HS-27A (cell line): ENCODE measurements at places on chromosomes 7 and 10.

DNA sequence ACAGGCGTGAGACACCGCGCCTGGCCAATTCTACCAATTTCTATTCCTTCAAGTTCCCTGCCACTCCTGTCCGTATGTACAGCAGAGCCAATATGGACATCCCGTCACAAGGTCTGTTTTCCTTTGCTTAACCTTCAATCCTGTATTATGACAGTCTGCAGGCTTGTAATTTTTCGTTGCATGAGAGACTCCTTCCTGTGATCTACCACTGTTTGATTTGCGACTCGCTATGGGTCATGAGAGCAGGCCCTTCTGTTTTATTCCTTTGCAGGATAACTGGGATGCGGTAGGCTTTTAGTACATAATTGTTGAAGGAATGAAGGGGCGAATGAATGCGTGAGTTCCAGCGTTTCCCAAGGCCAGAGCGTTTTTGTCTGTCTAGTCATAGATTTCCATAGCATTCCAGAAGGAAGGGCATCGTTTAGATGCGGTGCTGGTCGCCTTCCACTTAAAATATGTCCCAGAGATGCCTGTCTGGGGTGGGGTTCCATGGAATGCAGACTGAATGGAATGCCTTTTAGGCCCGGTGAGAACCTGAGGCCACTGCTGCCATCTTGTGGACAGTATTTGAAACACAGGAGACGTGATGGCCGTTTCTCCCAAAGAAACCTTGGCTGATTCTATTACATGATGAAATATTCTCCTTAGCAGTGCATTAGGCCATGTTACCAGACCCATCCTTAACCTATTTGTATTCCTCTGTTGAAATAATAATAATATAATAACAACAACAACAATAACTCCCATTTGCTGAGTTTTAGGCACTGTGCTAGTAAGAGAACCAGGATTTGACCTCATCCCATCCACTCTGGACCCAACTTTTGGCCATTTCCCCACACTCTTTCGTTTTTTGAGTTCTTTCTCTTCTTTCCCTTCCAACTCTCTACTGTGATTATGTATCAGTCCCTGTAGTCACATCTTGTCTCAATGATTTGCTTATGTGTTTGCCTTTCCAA lies 193.2 kb downstream of the MYOF start:
- DNase-seq: peak; percentile 86

DNA sequence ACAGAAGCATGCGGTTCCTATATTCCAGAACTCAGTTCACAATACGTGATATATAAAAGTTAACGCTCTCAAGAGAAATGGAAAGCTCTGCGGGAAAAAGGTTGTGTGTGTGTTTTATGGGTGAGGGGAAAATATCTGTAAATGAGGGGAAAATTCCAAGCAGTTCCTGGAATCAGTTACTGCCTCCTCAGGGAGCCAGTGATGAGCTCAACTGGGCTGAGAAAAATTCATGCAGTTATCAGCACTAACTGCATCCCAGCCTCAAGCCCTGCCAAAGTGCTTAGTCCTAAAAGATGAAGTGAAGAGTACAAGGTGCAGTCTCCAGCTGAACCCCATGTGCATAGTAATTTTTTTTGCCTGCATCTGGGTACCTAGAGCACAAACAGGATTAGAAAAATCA lies 191.9 kb downstream of the CDK14 start:
- no peak for DNase-seq

- no peak for DNase-seq
Measured at GRCh38 chr10:72783410-72783833, 91.5 kb downstream of the MCU start.

DNA sequence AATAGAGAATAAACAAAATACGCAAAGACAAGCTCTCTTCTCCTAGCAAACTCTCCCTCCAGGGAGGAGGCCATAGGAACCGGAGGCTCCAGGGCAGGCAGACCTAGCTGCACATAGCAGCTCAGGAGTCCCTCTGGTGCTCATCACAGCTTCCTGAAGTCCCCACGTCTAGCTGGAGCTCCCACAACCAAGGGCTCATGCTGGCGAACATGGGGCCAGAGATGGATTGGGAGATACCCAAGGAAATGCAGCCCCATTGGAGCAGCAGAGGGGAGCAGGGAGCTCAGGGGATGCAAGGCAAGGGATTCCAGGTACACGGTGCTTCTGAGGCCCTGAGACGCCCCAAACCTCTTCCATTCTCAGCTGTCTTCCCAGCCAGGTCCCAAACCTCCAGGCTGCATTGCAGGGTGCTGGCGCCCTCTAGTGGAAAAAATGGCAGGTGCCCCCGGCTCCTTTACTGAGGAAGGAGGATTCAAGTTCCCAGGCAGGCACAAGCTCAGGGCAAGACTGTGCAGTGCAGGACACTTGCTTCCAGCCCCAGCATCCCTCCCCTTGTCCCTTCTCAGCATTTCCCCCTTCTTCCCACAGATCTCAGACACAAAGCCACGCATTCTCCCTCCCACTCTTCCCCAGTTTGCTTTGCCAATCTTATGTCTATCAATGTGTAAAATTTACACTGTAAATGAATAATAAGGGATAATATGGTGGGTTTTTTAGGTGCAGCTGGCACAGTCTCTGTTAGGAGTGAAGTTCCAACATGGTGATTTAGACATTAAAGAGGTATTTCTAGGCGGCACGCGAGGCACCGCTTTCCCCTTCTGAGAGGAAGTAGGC lies 46.2 kb downstream of the GPAM start:
- no peak for DNase-seq

GRCh38 chr10:79135790-79136189 lies 67.0 kb downstream of the ZMIZ1 start:
- no peak for DNase-seq

DNA sequence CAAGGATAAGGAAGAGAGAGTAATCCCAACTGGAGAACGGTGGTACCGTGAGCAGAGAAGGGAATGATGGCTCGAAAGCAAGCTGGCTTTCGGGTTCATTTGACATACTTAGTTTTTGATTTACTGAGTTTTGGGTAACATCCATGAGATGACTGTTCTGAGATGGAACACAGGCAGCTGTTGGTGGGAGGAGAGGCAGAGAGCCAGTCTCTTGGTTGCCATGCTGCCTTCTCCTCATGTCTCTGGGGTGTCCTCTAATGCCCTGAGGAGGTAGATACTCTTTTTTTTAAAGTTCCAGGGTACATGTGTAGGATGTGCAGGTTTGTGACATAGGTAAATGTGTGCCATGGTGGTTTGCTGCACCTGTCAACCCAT lies 76.4 kb upstream of the NRP1 start:
- no peak for DNase-seq

- no peak for DNase-seq
Measured at GRCh38 chr7:131556053-131556908, at the start of gene PODXL. Gene PODXL (minus strand): TSS chr7:131556628. CDS start chr7:131556359, 269 bp downstream.

DNA sequence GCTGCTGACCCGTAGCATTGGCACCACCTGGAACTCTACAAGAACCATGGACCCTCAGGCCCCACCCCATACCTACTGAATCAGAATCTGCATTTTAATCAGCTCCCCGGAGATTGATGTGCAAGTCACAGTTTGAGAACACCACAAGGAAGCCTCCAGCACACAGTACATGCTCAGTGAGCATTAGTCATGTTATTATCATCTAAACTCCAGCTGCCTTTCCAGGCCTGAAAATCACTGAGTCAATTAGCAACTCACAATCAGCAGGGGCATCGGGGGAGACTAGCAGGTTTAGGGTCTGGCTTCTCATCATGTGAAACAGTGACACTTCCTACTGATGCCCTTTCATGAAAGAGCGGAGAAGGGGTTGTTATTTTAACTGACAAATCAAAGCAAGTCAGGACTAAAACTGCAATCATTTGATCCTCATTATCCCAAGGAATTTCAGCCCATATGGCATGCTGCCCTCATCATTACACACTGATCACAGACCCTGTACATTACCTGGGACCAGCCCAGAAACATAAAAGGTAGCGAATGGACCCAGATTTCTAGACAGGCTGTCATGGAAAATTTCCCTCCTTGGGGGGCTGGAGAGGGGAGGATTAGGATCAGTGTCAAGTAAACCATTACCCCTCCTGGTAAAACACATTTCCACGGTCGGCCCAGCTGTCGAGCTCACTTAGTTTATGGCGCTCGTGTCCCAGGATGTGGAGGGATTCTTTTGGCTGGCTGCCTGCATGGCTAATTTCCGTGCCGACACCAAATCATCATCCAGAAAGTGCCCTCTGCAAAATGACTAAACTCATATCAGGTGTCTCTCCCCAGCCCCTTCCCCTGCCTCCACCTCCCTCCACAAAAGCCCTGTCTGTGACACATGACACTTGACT lies 122.8 kb downstream of the PRLHR start:
- DNase-seq: no peak

GRCh38 chr7:11486271-11486670 lies 345.7 kb downstream of the THSD7A start:
- no peak for DNase-seq

GRCh38 chr7:50366311-50366710 lies 61.8 kb downstream of the IKZF1 start:
- DNase-seq: no peak

DNA sequence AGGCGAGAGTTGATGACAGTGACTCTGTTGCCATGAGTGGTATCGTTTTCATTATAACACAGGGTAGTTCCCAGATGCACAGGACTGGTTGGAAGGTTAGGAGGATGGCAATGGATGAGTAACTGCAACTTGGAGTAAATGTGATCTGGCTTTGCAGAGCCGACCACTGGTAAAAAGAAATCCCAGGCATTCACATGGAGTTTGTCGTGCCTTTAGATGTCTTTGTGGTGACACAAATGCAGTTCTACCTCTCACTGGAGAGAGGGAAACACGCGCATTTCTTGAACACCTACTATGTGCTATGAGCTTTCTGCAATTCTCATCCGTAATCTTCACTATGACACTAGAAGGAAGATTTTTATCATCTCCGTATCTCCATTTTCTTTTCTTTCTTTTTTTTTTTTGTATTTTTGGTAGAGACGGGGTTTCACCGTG lies 1.7 kb upstream of the MNX1 start:
- no peak for DNase-seq

GRCh38 chr10:89494575-89494974 lies 40.8 kb downstream of the SLC16A12 start:
- no peak for DNase-seq

DNA sequence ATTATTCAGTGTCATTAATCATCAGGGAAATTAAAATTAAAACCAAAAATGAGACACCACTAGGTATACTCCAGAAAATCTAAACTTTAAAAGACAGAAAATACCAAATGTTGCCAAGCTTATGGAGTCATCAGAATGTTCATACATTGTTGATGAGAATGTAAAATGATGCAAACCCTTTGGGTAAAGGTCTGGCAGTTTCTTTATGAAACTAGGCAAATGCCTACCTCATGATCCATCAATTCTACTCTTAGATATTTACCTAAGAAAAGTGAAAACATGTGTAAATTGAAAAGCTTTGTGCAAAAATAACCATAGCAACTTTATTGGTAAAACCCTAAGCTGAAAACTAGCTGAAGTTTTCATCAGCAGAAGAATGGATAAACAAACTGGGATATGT lies 329.5 kb upstream of the MEOX2 start:
- no peak for DNase-seq

- no peak for DNase-seq
Measured at GRCh38 chr7:98981701-98982100, 103.4 kb downstream of the TRRAP start.
